Motor neuron (in vitro differentiated cells): ENCODE measurements at places on chromosomes 13 and 19. TPM values are rescaled to one million over a fixed set of nuclear protein-coding genes. Genes with fewer than 3 reads are reported as not detected.

The GARIN5B gene
- total RNA-seq = 0.05 and 0.13 TPM in 2 replicates

The ZNF681 gene
- 0.19 TPM in 1 of 2 replicates, not detected in the other for total RNA-seq

The PABPC3 gene
- 0.07 TPM in 1 of 2 replicates, not detected in the other for total RNA-seq

The CNN2 gene
- 123 and 124 TPM in 2 replicates for total RNA-seq

The ERICH6B gene
- total RNA-seq = 1.5 and 2.2 TPM in 2 replicates

The LRP3 gene
- 25.9 and 29.2 TPM in 2 replicates for total RNA-seq
